ENCODE measurements at places on chromosomes 12 and 14.

- DNase-seq, result no peak
Observed at GRCh38 chr12:110465024-110465423, 3.0 kb downstream of the GPN3 start.

DNA sequence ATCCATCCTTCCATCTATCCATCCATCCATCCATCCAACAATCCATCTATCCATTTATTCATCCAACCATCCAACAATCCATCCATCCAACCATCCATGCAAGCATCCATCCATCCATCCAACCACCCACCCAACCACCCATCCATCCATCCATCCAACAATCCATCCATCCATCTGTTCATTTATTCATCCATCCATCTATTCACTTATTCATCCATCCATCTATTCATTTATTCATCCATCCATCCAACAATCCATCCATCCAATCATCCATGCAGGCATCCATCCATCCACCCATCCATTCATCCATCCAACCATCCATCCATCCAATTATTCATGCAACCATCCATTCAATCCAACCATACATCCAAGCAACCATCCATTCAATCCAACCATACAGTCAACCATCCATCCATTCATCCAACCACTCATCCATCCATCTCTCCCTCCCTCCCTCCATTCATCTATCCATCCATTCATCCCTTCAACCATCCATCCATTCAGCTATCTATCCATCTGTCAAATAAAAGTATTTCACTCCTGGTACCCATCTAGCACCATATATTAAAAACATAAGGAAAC lies 86.1 kb downstream of the KSR2 start:
- DNase-seq, result no peak

- peak; percentile 39 for DNase-seq
Observed at GRCh38 chr12:76143343-76144244, 59.1 kb upstream of the NAP1L1 start.

- no peak for DNase-seq
Observed at GRCh38 chr14:71749613-71750238, 182.5 kb upstream of the RGS6 start.

- no peak for DNase-seq
Observed at GRCh38 chr14:70741482-70741881, 67.8 kb downstream of the MAP3K9 start.

DNA sequence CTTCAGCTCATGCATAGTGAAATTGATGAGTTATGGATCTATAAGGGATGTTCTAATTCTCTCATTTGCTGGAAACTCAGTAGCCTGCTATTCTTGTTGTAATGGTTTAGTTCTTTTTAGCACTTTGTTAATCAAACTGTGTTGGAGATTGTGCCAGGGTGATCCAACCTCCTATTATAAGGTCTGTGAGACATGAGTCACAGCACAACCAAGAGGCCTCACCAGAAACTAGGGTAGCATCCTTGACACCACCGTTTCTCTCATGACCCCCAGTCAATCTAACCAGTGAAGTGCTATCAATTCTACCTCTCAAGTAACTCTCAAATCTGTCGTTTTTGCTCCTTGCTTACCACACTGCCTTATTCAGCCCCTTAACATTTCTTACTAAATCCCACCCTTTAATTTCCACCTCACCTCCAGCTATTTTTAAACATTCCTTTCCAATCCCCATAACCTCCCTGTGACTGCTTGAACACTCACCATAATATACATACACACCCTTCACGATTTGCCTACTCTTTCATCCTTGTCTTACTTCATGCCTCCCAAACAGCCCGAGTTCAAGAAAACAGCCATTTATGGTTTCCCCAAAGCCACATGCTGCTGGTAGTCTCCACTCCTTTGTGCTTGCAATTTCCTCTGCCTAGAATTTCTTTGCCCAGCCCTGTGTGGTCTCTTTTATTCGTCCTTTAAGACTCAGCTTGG lies 53.9 kb upstream of the NUDT4 start:
- no peak for DNase-seq

GRCh38 chr12:30847259-30847658 lies 79.3 kb upstream of the TSPAN11 start:
- DNase-seq, result peak; percentile 87

- DNase-seq, result no peak
Observed at GRCh38 chr12:6178981-6179761, 21.0 kb upstream of the CD9 start.

- DNase-seq, result no peak
Observed at GRCh38 chr12:93200291-93200917, 177.3 kb upstream of the NUDT4 start.

- peak; percentile 57 for DNase-seq
Observed at GRCh38 chr12:104788840-104789271, 169.2 kb downstream of the SLC41A2 start.

DNA sequence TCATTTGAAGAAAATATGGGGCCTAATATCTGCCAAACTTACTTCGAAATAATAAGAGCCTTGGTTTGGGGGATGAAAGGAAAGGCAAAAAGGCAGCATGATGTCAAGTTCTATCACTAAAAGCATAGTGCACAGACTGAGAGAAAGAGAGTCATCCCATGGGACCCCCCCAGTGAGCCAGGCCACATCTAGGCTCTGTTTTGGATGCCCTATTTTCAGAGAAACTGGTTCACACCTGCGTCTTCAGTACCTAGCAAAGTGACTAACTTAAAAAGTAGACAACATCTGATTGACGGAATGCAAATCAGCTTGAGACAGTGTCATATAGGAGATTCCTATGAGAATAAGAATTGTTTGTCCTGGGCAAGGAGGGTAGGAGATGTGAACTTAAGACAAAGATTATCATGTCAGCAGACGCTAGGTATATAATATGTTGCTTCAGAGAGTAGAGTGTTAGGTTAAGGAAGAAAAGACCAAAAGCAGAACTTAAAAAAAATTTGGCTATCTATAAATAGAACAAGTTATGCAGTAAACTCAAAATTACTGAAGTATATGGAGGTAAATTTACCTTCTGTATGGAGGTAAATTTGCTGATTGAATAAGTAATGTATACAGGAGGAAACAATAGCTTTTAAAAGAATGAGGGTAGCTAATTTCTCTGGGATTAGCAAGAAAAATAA lies 148.2 kb downstream of the SLC41A2 start:
- DNase-seq, result no peak

DNA sequence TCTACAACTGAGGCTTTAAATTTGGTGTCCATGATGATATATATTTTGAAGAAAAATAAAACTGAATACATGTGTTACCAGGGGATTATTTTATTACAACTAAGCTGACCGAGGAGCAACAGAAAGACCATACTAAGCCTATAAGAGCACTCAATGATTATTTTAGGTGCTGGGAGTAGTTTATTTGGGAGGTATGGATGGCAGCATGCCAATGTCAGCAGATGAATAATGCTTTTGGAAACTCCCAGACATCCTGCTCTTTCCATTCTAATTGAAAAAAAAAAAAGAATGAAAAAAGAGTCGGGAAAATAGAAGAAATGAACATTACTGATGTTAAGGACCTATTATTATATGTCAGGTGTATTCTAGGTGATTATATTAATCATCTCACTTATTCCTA lies 441.2 kb downstream of the BTG1 start:
- peak; percentile 83 for DNase-seq

DNA sequence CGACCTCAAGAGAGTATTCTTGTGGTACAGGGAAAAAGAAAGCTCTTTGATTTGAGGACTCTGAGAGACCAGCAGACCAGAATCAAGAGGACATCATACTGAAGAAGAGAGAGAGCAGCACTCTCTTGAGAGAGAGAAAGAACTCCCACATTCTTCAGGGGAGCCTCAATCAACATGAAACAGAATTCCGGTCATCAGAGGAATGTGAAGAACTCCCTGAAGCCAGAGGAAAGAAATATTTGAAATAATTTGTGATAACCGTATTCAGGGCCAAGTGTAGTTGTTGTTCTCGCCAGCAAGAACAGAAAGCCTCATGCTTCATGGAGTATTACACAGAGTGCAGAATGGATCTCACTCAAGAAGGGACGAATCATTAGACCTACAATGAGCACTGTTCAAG lies 363.8 kb upstream of the TMEM132C start:
- no peak for DNase-seq

DNA sequence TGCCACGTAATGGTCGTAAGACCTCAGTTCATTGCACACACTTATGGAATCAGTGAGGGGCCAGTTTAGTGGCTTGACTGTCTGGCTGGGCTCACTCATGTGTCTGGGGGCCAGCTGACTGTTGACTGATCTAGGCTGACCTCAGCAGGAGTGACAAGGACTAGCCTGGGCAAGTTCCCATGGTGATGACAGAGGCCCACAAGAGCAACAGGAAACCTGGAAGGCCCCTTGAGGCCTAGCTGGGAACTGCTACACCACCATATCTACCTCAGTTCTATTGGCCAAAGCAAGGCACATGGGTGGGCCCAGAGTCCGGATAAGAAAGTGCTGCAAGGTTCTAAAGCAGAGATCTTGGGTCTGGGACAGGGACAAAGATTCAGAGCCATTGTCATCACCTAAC lies 21.3 kb upstream of the RFLNA start:
- peak; percentile 47 for DNase-seq

- no peak for DNase-seq
Observed at GRCh38 chr12:127811988-127812387, 455.0 kb upstream of the TMEM132C start.

DNA sequence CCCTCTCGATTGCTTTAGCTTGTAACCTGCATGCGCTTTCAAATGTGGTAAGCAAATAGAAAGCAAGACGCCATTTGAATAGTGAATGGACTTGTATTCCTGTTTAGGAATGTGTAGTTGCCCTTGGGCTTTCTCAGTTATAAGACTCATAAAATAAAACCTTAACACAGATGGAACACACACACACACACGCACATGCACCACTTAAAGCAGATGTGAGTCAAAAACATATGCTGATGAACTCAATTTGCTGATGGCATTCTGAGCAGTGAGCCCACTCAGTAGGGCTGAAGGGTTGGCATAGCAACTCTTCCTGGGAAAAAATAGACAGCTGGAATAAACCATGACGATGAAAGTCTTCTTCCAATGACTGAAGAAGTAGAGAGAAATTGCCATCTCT lies 360.5 kb downstream of the APAF1 start:
- DNase-seq, result no peak

DNA sequence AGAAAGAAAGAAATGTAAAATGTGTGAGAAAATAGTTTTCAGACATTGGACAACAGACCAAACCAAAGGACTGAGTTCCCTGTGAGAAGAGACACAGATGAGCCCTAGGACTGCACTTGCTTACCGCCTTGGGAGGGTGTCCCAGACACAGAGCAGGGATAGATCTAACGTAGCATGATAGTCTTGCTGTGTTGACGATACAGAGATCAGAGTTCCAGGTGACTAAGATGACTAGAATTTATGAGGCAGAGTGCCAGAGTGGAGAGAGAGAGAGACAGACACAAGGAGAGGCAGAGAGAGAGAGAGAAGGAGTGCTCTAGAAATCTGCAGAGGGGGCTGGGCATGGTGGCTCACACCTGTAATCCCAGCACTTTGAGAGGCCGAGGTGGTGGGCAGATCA lies 148.2 kb upstream of the LMNTD1 start:
- no peak for DNase-seq

GRCh38 chr14:92719890-92720323 lies 28.5 kb downstream of the LGMN start:
- no peak for DNase-seq

GRCh38 chr12:94980577-94980976 lies 22.9 kb downstream of the NDUFA12 start:
- no peak for DNase-seq

DNA sequence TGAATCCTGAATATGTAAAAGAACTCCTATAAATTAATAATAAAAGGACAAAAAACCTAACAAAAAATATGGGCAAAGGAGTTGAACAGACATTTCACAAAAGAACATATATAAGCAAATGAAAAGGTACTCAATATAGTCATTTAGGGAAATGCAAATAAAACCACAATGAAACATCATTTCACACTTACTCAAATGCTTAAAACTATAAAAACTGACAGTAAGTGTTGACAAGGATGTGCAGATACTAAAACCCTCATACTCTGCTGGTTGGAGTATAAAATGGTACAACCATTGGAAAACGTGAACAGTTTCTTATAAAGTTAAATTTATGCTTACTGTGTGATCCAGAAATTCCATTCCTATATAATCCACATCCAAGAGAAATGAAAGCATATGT lies 247.1 kb downstream of the GXYLT1 start:
- DNase-seq, result no peak

Measured in NCI-H1417 (cell line).